ENCODE measurements at places on chromosomes 2 and 18.

GRCh38 chr18:8522756-8523155 is 86.5 kb upstream of the RAB12 start:
- no peak for DNase-seq

DNA sequence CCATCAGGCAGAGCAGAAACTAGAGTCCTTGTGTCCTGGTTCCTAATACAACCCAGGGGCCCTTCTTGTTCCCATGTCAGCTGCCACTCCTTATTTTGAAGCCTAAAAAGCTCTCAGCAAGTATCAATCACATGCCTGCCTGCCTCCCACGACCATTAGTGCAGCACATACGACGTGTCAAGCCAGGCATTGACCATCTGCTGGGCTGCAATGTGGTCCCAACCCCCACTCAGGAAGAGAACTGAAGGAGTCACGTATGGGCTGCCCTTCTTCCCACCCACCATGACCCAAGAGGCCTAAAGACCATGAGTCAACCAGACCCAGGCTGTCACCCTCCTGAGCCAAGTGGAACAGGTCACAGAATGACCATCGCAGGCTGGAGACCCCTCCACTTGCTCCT is 98.8 kb downstream of the KLHL29 start:
- DNase-seq = no peak

- no peak for DNase-seq
Observed at GRCh38 chr18:69982417-69982816, 34.7 kb upstream of the CD226 start.

- no peak for DNase-seq
Observed at GRCh38 chr2:69382547-69382946, 4.5 kb downstream of the GFPT1 start.

DNA sequence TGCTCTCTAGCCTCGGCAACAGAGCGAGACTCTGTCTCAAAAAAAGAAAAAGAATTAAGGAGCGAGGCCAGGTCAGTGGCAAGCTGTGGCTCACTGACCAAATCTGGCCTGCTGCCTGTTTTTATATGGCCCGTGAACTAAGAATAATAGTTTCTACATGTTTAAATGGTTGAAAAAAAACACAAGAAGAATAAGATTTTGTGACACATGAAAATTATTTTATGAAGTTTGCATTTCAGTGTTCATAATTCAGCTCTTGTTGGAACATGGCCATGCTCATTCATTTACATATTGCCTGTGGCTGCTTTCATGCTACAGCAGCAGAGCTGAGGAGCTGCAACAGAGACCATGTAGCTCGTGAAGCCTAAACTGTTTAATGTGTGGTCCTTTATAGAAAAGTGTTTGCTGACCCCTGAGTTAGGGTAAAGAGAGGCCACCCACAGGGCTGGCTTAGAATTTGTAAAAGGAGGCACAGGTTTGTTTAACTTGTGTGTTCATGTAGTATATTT is 59.5 kb downstream of the MFSD6 start:
- DNase-seq = peak; percentile 48

DNA sequence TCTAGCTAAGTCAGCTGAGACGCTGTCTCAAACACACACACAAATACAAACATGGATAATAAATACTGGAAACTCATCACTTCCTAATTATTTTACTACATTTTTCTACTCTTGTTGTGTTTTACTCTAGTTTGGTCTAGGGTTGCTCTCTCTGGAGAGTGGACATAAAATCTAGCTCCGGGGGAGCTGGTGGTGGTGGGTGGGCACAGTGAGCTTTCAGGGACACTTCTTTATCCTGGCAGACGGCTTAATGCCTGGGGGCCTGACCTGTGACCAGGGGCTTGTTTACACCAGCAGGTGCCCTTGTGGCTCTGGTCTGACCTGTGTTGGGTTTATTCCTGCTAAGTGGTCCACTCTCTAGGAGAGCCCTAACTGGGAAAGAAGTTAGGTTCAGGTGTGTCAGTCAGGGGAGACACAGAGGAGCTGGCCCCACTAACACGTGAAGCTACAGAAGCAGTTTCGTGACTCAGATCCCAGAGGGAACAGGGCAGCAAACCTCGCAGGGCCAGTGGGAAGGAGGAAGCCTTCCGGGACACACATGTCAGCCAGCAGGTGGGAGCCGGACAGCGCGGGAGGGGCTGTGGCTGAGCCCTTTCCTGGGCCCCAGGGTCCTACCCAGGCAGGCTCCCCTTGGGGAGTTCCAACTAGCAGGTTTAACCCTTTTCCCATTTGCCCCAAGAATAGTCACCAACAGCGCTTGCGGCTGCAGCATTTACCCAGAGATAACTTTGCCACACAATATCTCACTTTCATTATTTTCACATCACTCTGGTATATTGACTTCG is 22.5 kb upstream of the BOK start:
- no peak for DNase-seq

DNA sequence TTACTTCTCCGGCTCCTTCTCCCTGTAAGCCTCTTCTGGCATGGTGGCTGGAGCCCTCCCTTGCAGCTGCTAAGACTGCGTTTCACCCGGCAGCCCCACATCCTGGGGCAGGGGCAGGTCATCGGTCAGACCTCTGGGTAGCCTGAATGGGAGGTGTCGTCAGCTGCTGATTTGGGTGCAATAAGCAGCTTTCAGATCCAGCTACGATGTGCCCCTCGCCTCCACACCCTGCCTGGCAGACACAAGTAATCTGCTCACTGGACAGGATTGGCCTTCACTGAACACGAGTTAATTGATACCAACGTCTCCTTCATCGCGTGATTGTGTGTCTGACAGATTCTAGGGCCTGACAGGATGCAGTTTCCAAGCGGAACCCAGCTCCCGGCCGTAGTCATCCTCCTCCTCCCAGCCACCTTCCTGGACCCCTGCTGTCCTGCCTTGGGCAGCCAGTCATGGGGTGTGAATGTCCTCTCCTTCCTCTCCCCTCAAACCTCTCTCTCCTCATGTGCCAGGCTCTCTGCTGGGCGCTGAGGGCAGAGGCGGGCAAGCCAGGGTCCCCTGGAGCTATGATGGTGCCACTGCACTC is 18.9 kb upstream of the PDIA6 start:
- no peak for DNase-seq

- DNase-seq = peak; percentile 66
Observed at GRCh38 chr2:239394346-239394945, 6.4 kb downstream of the HDAC4 start.

- DNase-seq = no peak
Observed at GRCh38 chr2:19195661-19196060, 162.8 kb downstream of the OSR1 start.

DNA sequence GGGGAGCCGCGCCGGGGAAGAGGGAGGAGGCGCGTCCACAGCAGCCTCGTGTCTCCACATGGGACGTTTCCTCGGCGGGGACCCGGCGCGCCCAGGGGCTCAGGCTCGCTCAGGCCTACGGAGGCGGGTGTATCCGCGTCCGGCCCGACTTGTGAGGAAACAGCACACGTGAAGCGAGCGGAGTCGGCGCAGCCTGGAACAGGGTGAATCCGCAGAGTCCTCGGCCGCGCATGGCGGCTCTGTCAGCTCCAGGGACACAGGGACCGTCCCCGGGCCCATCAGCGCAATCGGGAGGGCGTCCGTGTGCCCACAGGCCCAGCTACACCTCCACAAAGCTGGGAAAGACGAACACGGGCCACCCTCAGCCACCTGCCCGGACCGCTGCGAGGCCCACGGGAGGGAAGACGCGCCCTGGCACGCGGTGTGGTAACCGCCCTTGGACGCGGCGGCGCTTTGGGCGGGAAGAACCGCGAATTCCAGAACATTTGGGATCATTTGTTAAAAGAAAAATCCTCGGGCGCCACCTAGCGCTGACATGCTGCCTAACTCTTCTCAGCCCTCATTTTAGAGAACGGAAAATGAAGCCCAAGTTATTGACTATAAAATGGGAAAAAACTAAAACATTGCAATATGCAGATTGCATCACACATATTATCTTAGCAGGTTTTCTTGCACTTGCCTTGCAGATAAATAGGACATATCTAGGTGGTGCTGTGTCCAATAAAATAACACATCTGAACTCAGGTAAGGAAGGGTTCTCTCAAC is 40.4 kb downstream of the TMEM18 start:
- DNase-seq = peak; percentile 89

DNA sequence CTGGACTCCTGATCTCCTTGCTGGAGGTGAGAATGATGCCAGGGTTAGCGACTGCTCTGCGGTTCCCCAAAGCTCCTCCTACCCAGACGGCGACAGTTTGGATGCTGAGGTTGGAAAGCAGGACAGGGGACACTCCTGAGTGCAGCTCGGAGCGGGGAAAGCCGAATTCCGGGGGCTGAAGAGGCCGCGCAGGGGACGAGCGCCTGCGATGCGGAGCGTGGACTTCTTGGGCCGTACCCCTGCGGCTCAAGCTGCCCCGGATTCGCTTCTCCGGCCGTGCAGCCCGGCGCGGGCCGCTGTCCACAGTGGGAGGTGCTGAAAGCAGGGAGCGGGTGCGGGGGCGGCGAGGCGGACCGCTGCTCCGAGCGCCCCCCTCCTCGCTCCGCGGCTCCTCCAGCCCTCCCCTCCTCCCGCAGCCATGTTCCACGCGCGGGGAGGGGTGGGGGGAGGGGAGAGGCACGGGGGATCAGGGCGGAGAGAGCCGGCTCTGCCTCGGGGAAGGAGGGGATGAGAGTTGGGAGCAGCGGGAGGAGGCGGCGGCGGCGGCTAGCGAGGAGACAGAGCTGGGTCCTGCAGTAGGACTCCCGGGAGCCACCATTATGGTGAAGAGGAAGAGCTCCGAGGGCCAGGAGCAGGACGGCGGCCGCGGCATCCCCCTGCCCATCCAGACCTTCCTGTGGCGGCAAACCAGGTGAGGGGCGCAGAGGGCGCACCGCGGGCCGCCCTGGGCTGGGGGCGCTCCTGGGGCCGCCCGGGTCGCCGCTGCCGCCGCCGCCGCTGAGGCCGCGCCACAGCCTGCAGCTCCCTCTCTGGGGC is at the start of gene UNC80:
TSS of gene UNC80 (plus strand) at position 359 of the 816 bp plus-strand sequence. CDS start at position 600, 241 bp downstream.
- DNase-seq = peak; percentile 90

DNA sequence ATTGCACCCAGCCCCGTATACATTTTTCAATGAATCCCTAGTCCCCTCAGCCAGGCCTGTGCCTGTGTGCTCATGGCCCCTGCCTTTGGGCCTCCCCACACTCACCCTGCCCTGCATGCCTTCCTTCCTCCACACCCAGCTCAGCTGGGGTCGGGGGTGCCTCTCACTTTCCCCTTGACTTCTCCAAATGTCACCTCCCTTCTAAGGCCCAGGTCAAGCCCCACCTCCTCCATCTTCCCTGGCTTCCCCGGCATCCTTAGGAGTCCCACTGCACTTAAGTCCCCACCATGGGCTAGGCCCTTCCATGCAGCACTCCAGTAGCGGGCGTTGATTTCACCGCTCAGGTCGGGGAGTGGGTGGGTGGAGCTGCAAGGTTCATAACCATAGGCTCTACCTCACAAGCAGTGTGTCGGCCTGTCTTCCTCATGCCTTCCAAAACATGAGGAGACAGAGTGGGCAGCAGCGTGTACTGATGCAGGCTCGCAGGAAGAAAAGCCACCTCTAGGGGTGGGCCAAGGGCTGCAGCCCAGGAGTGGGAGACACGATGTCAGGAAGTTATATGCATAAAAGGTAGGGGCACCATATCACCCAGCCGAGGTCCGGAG is 47.7 kb downstream of the DNMT3A start:
- no peak for DNase-seq

DNA sequence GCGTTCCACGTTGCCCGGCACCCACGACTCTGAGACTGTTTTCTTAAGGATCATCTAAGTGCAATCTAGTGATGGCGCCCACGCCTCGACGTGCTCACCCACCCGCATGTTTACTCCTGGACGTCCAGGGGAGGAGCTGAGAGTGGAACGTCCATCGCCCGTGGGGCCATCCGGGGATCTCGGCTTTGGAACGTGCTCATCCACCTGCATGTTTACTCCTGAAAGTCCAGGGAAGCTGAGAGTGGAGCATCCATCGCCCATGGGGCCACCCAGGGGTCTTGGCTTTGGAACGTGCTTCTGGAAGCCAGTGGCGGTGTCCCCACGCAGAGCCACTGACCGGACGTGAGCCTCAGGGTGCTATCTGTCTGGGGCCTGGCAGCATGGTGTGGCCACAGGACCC is 45.6 kb upstream of the SALL3 start:
- no peak for DNase-seq

DNA sequence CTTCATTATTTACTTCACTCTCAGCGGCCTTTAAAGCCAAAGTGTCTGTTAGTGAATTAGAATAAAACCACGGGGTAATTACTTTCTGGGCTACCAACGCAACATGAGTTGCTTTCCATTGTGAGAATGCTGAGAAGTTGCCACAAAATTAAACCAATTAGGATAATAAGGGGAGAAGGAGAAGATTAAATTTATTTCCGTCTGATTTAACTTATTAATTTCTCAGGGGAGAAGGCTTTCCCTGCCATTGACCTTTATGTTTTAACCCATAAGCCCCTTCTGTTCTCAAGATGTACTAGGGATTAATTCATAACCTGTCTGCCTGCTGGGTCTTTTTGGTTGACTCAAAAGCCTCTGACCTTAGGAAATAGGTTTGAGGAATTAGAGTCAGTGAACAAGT is 42.3 kb upstream of the IGFBP5 start:
- DNase-seq = no peak

- DNase-seq = no peak
Observed at GRCh38 chr18:35694808-35695207, 113.3 kb downstream of the GALNT1 start.

DNA sequence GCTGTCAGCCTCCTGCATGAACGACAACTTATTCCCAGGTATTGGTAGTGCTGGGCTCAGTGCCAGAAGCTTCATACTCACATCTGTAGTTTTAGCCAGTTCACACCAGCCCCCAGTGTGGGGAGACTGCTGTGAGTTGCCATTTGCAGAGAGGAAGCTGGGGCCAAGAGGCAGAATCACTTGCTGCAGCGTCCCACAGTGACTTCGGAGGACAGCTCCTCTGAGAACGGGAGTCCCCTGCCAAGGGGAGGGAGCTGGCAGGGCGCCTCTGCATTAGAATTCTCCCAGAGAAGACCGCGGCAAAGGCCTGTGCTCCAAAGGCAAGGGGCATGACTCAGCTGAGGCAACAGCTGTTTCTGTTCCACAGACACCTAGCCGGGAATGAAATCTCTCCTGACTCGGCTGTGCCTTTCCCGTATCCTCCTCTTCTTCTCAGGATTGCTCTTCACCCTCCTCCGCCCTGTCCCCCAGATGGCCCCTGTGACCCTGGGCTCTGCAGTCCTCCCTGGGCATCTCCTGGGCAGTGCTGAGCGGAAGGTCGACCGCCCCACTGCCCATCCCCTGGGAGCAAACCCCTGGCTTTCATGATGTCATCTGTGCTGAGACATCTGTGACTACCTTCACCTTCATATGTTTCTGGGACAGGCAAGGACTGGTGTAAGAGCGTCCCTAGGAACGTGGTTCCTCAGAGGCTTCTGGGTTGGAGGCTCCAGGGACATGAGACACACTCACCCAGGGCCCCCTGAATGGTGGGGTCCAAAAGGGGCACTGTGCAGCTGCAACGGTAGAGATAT is 18.0 kb downstream of the MAL start:
- peak; percentile 71 for DNase-seq

- no peak for DNase-seq
Observed at GRCh38 chr2:36459725-36460137, 104.2 kb downstream of the CRIM1 start.

DNA sequence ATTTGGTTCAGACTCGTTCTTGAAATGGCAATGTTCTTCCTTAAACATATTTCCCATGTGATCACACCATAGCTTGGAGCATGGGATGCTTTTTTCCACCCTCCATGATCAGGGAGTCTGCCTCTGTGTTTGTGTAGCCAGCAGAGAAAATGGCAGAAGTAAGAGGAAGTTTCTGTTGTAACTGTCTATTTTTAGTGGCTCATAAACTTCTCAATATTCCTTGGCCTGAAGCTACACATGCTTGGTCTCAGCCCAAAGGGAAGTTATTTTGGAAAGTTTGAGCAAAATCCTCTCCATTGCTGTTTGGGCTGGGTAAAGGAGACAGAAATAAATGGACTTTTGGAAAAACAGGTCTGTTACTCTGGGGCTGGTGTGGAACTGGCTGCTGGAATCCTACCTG is 33.4 kb upstream of the ITGA6 start:
- DNase-seq = peak; percentile 56
